ENCODE measurements at places on chromosomes 4 and X.

GRCh38 chr4:98314791-98315565 is 53.8 kb downstream of the RAP1GDS1 start:
- DNase-seq = no peak

- no peak for DNase-seq
These were observed 156.8 kb upstream of the STS start for GRCh38 chrX:6990552-6991193.

DNA sequence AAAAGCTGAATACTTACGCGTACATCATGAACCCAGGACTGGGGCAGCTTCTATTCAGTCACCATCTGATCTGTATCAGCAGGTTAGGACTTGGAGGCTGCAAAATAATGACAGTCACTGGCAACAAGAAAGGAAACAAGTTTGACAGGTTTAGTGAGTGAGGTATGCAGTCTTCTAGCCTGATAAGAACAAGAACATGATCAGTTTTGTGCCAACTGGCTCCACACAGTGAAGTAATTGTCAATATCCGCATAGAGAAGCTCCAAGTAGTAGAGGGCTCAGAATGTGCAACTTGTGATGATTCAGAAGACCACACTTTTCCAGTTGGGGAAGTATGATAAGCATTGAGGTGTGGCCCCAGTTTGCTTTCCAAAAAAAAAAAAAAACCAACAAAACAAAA is at the start of gene TMPRSS11F:
TSS of gene TMPRSS11F (minus strand) at position 77 of the 400 bp plus-strand sequence. CDS start at position 28, 49 bp downstream.
- no peak for DNase-seq

- DNase-seq = no peak
These were observed 54.4 kb downstream of the TAPT1 start for GRCh38 chr4:16171831-16172230.

DNA sequence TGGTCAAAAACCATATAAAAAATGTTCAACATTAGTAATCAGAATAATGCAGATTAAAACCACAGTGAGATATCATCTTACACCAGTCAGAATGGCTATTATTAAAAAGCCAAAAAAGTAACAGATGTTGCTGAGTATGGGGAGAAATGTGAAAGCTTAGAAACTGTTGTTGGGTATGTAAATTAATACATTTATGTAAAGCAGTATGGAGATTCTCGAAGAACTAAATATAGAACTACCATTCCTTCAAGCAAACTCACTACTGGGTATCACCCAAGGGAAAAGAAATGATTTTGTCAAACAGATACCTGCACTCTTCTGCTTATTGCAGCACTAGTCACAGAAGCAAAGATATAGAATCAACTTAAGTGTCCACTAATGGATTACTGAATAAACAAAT is 576.4 kb upstream of the EPHA5 start:
- DNase-seq = no peak

- no peak for DNase-seq
These were observed 135.2 kb upstream of the RASGEF1B start for GRCh38 chr4:81606801-81607501.

DNA sequence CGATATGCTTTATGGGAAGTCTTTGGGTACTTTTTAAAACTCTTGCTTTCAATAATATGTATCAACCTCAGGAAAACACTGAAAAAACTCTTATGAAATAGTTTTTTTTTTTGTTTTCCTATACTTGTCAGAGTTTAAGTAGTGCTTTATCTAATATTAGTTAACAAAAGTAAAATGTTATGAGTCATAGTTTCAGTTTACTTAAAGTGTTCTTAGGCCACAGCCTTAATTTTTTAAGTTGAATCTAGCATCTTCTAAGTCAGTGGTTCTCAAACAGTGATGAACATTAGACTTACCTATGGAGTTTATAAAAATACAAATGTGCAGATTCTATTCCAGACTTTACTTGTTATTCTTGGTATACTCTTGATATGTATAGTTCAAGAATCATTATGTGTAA is 26.3 kb upstream of the ADGRL3 start:
- no peak for DNase-seq

DNA sequence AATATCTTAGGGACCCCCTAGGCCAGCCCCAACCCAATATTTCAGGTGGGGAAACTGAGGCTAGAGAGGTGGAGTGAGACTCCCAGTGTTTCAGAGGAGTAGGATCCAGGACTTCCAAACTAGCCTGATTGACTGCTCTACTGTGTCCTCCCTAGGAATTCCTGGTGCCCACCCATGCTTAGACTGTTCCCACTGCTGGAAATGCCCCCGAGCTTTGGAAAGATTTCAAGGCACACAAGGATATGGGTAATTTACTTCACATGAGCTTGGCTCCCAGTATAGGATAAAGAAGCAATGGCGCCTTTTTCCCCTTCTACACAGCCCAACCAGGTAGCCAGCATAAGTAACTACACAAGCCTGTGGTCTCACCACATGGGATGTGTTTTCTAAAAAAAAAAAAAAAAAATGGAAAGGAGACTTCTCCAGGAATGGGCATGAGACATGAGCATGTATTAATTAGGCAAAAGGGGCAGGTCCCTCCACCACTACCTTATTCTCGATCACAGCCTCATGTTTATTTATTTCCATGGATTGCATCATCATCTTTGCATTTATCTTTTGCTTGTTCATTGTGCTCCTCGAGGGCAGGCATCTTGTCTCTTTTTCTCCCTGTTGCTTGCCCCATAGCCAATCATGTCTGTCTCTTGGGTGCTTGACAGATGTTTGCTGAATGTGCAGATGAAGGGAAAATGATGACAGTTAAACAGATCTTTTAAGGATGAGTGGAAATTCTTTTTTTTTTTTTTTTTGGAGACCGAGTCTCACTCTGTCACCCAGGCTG is 66.7 kb downstream of the DRD5 start:
- no peak for DNase-seq

DNA sequence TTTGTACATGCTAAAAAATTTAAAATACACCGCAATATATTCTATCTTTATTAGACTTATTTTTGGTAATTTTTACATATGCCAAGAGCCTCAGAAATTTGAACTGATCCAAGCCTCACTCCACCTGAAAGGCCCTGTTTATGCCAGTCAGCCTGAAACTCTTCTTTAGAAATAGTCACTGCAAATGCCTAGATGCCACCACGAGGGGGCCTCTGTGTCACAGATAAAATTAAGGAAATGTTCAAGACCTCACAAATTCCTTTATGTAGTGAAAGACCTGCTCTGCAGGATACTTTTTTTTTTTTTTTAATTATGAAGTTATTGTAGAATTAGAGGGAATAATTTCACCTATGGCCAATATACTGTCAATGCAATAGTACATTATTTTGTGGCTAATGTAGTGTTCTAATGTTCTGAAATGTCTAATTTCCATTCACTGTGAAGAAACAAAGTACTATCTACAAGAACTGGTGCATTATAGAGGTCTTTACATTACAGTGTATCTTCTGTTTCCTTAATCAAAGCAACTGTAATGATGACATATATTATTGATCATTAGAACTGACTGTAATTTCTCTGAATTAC is 69.8 kb downstream of the DTHD1 start:
- DNase-seq = no peak

DNA sequence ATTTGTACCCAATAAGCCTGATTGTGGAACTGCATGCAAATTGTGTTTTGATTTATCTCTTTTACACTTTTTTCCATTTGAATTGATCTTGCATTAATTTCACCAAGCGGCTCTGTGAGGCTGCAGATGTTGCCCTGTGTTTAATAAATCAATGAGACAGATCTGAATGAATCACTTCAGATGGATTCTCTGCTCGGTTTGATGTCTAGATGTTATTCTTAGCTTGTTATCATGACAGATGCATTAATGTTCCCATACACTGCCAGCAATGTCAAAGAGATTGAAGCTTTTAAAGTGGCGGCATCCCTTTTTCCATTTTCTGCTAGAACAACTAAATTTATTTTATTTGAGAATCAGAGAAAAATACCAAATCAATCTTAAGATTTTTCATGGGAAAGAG is 6.3 kb downstream of the DACH2 start:
- no peak for DNase-seq

- DNase-seq = no peak
These were observed 190.2 kb downstream of the DCLK2 start for GRCh38 chr4:150268444-150268843.

- peak; percentile 7 for DNase-seq
These were observed 471 bp downstream of the MCTS1 start for GRCh38 chrX:120604361-120604782.

GRCh38 chr4:153269218-153269990 is 65.2 kb downstream of the TRIM2 start:
- no peak for DNase-seq

DNA sequence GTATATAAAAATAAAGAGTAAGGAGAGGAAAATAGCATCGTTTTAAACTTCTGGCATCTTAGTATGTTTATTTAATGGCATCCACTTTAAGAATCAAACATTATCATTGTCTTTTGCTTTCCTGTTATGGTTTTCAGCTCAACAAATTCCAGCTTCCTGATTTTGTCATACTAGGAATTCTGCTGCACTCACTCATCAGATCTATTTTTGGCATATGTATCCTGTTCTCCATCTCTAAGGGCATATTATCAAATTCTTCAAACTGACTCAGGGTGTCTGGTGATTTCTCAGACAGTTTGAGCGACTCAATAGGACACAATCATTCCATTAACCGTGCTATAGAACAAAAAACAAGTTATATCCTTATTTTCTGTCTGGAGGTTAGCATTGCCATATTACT is 248.5 kb upstream of the DIAPH2 start:
- no peak for DNase-seq

DNA sequence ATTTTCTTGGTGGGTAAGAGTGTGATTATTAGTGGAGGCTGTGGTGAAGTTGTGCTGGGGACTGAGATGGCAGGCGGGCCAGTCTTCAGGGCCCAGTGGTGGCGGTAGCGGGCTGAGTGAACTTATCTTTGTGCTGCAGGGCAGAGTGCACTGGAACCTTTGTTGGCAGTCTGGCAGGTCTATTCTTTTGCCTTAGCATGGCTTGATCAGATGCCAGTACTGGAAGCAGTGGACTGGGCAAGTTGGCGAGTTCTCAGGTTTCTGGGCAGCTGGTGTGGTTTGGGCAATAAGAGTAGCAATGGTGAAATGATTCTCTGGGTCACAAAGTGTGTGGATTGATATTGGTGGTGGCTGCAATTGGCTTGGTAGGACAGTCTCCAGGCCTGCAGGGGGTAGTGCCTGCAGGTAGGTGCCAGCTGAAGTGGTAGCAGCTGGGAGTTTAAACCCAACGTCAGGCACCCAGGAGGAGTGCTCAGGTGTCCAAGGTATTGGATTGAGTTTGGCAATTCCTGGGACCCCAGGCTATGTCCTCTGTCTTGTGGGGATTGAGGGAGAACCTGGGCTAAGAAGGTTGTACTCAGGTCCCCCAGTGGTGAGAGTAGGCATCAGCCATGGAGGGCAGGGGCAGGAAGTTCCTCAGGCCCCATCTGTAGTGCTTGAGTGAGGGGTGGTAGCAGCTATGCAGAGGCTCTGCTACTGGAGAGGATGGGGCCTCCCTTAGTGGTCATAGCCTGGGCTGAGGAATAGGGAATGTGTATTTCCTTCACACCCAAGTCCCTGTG is 34.9 kb upstream of the SLC25A14 start:
- no peak for DNase-seq

GRCh38 chrX:148500423-148501385 is at the start of gene AFF2:
TSS of gene AFF2 (plus strand) at chrX:148500617. CDS start at chrX:148501098, 481 bp downstream.
- peak; percentile 2 for DNase-seq

DNA sequence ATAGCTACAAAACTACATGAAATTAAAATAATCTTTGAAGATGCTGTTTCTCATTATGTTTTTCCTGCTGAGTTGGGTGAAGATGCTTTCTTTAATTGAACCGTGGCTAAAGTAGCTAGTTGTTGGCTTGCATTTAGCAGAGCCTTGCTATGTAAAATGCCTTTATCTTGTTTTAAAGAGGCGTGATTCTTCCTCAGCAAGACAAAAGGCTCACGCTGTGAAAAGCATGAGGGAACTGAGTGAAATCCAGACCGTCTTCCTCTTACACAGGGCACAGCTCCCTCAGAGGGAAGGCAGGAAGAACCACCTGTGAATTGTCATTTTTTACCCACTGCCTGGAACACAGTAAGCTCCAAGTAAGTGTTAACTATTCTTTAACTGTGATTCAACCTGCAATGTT is 39.0 kb upstream of the ZNF518B start:
- DNase-seq = no peak

DNA sequence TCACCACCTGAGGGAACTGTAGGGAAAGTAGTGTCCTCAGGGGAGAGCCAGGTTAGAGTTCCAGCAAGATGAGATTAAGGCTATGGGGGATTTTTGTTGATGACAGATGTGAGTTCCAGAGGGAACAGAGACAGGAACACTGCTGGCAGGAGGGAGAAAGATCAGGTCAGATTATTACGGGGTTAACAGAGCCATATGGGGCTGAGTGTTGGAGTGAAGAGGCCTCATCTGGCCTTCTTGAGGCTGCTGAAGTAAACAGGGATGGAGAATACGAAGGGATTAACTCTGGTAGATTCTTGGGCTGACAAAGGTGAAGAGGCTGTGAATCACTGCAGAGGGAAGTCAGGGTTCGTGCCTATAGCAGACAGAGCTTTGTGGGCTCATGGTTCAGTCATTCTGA is 47.9 kb upstream of the POU4F2 start:
- DNase-seq = no peak

GRCh38 chrX:63402106-63402505 is 51.0 kb upstream of the SPIN4 start:
- no peak for DNase-seq

DNA sequence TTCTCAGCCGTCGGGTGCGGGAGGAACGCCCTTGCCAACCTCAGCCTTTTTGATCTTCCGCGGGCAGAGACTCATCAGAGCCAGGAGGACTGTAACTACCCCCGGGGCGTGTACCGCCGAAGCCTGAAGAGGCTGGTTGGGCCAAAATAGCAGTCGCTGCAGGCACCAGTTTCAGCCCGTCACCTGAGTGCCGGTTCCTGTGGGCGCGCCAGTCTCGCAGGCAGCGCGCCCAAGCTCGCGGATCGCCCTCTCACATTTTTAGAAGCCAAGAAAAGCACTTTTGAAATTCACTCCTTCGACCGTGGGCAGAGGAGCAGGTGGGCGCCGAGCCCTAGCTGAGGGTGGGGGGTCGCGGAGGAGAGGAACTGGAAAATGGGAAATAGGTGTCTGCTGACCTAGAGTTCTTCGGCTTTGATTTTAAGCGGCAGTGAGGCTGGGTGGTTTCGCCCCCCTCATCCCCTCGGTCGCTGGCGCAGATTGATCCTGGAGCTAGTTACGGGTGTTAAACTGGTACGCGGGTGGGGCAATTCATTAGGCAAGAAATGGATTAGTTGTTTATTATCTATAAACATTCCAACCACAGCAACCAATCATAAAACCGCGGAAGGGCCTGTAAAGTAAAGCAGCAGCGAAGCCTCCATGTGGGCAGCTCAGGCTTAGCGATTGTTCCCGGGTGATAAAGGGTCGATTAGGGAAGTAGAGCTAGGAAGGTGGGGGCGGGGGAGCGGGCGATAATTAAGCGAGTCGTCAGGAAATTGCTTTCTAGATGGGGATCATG is 69.2 kb downstream of the FBXO8 start:
- DNase-seq = no peak

DNA sequence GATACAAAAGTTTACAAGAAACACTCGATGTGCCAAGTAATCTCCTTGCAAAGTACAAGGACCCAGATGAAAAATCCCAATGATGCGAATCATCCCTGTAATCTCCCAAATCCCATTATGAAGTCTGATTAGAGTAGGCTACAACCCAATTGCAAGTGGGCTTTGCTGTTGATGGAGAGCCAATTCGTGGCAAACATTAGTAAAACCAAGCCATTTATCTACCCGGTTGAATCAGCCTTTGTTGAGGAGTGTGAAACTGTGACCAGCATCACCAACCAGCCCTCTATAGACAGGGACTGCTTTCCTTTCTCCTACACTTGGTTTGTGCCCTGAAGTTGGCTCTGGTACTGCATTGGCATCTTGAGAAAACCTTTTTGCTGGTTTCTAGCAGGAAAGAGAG is 1.2 kb upstream of the PRPS2 start:
- no peak for DNase-seq

GRCh38 chr4:18390655-18391353 is 369.2 kb upstream of the LCORL start:
- DNase-seq = no peak

All from GM18507 (cell line).